Esophagus squamous epithelium (tissue), 5 donors: ENCODE measurements at places on chromosomes 5 and 9. TPM values are rescaled to one million over a fixed set of nuclear protein-coding genes. Genes with fewer than 3 reads are reported as not detected.

GRCh38 chr5:112202694-112203093 is 216.4 kb downstream of the EPB41L4A start:
- DNase-seq, result no peak

Gene NTRK2
- total RNA-seq, result 13.5 TPM

Gene CERCAM
- total RNA-seq, result 18.3 TPM

Gene CATSPER3
- not detected for total RNA-seq

GRCh38 chr9:112572416-112572815 is 85.8 kb downstream of the KIAA1958 start:
- no peak for DNase-seq

Gene BTNL8
- not detected for total RNA-seq
